Natural killer cell treated with Interleukin-12 subunit alpha and Interleukin-12 subunit beta and Interleukin-15 and Interleukin-18, amount 100 ng/mL, for 72 hours (primary cell): ENCODE measurements at places on chromosomes 5 and 9. TPM values are rescaled to one million over a fixed set of nuclear protein-coding genes. Genes with fewer than 3 reads are reported as not detected.

The SLC6A3 gene
- total RNA-seq: not detected

The LIX1 gene
- total RNA-seq: not detected

The SYNPO gene
- 9.3 TPM for total RNA-seq

The CCNJL gene
- 5.6 TPM for total RNA-seq

The ZNF300 gene
- 4.0 TPM for total RNA-seq

The KCNIP1 gene
- total RNA-seq: not detected

The MRPS2 gene
- total RNA-seq: 78.3 TPM

GRCh38 chr9:113599646-113600022 lies 136.1 kb downstream of the RGS3 start:
- no peak overlapping the region for H3K27ac ChIP-seq
- H3K4me1 ChIP-seq: no peaks in the 10 kb centered on the region
- H3K4me3 ChIP-seq: no peak overlapping the region
- no peak for DNase-seq
- no peaks in the 10 kb centered on the region for H3K27me3 ChIP-seq

DNA sequence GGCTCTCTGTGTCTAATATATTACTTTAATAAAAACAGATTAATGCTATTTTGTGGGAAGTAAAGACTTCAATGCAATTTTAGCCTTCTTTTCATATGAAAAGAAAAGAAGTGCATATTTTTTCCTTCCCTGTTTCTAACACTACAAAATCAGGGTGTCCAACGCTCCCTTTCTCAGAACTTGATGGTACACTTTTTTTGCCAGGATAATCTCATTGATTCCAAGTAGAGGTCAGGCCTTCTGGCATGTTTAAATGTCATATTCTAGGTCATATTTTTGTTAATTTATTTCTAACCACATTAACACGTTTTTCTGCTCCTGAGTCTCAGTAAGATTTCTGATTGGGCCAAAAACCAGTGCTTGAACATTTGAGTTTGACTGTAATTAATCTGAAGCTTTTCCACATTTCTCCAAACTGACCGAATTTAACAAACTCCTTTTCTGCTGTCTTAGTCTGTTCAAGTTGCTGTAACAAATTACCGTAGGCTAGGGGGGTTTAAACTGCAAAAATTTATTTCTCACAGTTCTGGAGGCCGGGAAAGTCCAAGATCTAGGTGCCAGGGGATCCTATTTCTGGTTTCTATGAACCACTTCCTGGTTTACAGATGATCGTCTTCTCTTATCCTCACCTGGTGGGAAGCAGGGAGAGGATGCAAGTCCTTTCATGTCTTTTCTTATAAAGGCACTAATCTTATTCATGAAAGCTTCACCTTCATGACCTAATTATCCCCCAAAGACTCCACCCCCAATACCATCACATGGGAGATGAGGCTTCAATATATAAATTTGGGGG lies 63.2 kb upstream of the ELL2 start:
- peaks cover 5% of the 10 kb centered on the region for H3K4me1 ChIP-seq
- H3K4me3 ChIP-seq: no peak overlapping the region
- H3K36me3 ChIP-seq: no peaks in the 10 kb centered on the region

DNA sequence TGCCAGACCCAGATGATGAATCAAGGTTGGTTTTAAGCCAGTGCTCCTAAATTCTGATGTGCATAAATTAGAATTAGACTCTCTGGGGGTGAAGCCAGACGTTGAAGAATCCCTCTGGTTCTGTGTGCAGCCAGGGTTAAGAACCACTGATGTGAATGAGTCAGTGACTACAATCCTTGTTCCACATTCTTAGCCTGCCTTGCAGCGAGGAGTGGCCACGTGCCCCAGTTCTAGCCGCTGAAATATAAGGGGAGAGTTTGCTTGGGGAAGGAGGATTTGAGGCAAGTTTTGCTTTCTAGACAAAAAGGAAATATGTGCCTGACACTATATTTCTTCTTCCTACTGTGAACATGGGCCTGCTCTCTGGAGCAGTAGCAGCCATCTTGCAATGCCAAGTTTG lies 34.2 kb upstream of the MSH3 start:
- no peak for DNase-seq
- no peak overlapping the region for H3K4me3 ChIP-seq
- H3K4me1 ChIP-seq: no peaks in the 10 kb centered on the region
- H3K27me3 ChIP-seq: no peaks in the 10 kb centered on the region

- H3K4me3 ChIP-seq: no peak overlapping the region
- H3K36me3 ChIP-seq: no peaks in the 10 kb centered on the region
- peaks cover 55% of the 10 kb centered on the region for H3K27me3 ChIP-seq
- H3K4me1 ChIP-seq: peaks cover 17% of the 10 kb centered on the region
Observed at GRCh38 chr5:173232499-173233346, 2.3 kb downstream of the NKX2-5 start.

- no peak overlapping the region for H3K4me3 ChIP-seq
- no peak overlapping the region for H3K27ac ChIP-seq
- H3K4me1 ChIP-seq: no peaks in the 10 kb centered on the region
- no peak for DNase-seq
Observed at GRCh38 chr5:158462349-158463114, 603.6 kb upstream of the CLINT1 start.

GRCh38 chr9:113556877-113557593 lies 93.5 kb downstream of the RGS3 start:
- DNase-seq: no peak
- peak overlapping the region; percentile 9 for H3K4me3 ChIP-seq
- H3K27me3 ChIP-seq: no peaks in the 10 kb centered on the region
- H3K27ac ChIP-seq: peak overlapping the region; percentile 64
- peaks cover 58% of the 10 kb centered on the region for H3K4me1 ChIP-seq

DNA sequence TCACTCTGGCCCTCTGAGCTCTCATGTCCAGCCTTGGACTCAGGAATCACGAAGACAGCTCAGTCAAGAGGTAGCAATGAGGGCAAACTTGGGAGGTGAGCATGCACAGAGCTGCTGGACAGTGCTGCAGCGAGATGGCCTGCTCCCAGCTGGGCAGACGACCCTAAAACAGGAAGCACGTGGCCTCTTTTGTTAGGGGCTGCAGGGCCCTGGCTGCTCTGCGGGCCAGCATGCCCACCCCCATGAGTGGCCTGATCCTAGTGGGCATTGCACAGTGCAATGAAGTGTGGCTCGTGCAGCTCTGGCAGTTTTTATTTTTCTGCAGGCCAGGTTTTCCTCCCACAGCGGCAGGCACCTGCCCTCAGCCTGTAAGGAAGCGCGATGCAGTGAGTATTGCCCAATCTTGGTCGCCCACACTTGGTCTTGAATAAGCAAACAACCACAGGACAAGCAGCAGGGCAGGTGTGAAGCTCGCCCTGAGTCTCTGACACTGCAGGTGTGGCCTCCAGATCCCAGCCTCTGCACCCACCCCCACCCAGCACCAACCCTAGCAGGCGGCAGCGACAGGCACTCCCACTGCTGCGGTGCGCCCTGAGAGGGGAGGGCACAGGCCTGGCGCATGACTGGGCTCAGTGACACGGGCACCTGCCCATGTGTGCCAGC lies 60.8 kb downstream of the SEMA4D start:
- peak overlapping the region; percentile 36 for H3K4me3 ChIP-seq
- DNase-seq: peak; percentile 72
- no peaks in the 10 kb centered on the region for H3K36me3 ChIP-seq

- no peak for DNase-seq
- no peak overlapping the region for H3K27ac ChIP-seq
- H3K36me3 ChIP-seq: no peaks in the 10 kb centered on the region
- H3K4me1 ChIP-seq: no peaks in the 10 kb centered on the region
- H3K27me3 ChIP-seq: no peaks in the 10 kb centered on the region
Observed at GRCh38 chr9:108099854-108100253, 610.3 kb upstream of the KLF4 start.

- no peak overlapping the region for H3K4me3 ChIP-seq
- H3K27ac ChIP-seq: no peak overlapping the region
- peaks cover 5% of the 10 kb centered on the region for H3K36me3 ChIP-seq
- peaks cover 5% of the 10 kb centered on the region for H3K4me1 ChIP-seq
- no peak for DNase-seq
- peaks cover 24% of the 10 kb centered on the region for H3K27me3 ChIP-seq
Observed at GRCh38 chr5:149671544-149671943, 58.6 kb upstream of the PPARGC1B start.

GRCh38 chr5:105993027-105993426 lies 1677.7 kb downstream of the EFNA5 start:
- no peaks in the 10 kb centered on the region for H3K4me1 ChIP-seq
- no peak for DNase-seq
- H3K27me3 ChIP-seq: no peaks in the 10 kb centered on the region
- H3K36me3 ChIP-seq: no peaks in the 10 kb centered on the region
- H3K27ac ChIP-seq: no peak overlapping the region

DNA sequence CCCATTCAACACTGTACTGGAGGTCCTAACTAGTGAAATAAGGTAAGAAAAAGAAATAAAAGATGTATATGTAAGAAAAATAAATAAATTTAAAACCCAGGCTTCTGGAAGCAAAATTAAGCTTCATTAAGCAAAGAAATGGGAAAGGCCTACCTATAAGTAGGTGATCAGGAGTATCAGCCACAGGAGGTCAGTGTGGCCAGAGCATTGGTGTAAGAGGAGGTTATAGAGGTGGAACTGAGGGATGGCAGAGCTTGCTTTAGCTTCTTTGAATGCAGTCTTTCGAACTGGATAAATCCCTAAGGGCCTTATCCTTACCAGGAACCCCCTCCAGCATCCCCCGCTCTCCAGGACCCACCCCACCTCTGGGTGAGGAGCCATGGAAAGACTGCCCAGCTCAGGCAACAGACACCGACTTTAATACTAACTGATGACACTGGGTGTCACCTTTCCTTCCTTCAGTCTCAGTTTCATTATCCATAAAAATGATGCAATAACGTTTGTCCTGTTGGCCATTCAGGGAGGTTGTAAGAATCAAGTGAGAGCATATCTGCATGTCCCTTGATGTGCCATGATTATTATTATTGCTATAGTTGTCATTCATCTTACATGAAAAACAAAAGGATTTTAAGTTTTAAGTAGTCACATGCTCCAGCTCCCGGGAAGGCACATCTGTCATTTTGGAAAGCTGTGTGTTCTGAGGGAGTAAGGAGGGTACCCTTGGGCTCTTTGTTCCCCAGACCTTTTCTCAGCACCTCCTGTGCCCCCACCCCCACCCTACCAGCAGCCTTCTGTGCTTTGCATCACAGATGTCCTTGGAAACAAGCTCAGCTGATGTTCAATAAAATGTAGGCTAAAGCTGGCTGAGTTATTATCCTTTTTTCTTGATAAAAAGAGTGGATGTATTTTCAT lies 50.8 kb upstream of the CTNNA1 start:
- no peak for DNase-seq
- no peaks in the 10 kb centered on the region for H3K4me1 ChIP-seq
- H3K27ac ChIP-seq: no peak overlapping the region
- no peak overlapping the region for H3K4me3 ChIP-seq

GRCh38 chr9:96080364-96080763 lies 204.9 kb downstream of the ERCC6L2 start:
- H3K27ac ChIP-seq: no peak overlapping the region
- no peak overlapping the region for H3K4me3 ChIP-seq
- no peaks in the 10 kb centered on the region for H3K36me3 ChIP-seq
- no peak for DNase-seq

GRCh38 chr5:90940227-90940995 lies 381.8 kb downstream of the ADGRV1 start:
- no peak overlapping the region for H3K4me3 ChIP-seq
- peak overlapping the region; percentile 78 for H3K27ac ChIP-seq
- no peaks in the 10 kb centered on the region for H3K36me3 ChIP-seq
